ENCODE measurements at places on chromosomes 2 and 18.

- DNase-seq = no peak
Observed at GRCh38 chr18:22667616-22668422, 250.1 kb upstream of the CTAGE1 start.

- DNase-seq = no peak
Observed at GRCh38 chr18:67794521-67794920, 278.0 kb upstream of the DSEL start.

DNA sequence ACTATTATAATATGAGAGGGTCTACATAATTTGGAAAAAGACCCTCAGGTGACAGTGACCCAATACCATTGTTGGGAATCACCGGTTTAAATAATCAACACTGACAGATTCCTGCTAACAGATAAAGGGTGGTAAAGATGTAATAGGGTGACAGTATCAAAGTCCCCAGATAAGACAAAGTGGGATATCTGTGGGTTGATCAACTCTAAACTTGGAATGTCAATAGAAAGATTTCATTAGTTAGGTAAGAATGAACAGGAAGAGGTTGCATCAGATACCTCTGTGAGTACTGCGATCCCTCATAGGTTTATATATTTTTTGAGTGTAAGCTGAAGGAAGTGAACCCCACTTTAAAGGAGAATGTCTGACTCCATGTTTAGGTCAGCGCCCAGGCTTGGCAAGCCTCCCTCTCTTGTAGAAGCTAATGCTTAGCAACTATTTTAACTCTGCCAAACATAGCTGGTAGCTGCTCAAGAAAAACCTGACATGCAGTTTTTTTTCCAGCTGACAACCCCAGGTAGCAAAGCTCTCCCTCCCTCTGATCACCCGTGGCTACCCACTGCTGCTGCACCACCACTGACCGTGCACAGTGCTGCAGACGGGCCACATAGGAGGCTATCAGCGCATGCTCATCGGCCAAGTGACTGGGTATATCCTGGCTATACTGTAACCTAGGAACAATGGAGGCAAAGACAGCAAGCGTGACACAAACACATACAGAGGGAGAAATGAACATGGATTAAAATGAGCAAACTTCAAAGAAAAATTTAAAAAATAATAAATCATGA lies 113.3 kb upstream of the DNMT3A start:
- no peak for DNase-seq

GRCh38 chr18:79567481-79568147 lies 112.0 kb upstream of the CTDP1 start:
- DNase-seq = no peak

DNA sequence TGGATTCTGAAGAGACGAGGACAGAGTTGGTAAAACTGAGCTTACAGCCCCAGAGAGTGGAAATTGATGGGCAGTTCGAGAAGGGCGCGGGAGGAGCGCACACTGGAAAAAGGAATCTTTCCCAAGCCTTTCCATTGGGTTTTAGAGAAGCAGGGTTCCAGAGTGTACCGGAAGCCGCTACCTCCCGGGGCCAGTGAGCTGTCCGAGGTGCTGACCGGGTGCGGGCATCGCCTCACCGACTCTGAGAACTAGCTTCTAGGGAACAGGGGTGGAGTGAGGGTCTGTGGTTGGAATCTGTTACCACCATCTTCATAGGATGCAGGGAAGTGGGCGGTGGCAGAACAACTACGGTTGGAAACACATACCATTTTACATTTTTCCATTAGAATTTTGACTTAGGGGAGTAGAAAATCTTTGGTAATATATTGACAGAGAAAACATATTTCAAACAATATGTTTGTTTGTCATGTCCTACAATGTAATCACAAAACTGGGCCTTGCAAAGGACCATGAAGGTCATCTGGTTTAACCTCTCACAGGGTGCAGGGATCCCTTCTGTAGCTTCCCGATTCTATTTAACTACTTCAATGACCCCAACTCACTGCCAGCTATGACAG lies 724 bp downstream of the NMS start:
- DNase-seq = peak; percentile 35

GRCh38 chr2:201911372-201911771 lies 105.0 kb downstream of the CDK15 start:
- DNase-seq = no peak

- DNase-seq = no peak
Observed at GRCh38 chr2:196113061-196113974, 44.7 kb upstream of the DNAH7 start.

DNA sequence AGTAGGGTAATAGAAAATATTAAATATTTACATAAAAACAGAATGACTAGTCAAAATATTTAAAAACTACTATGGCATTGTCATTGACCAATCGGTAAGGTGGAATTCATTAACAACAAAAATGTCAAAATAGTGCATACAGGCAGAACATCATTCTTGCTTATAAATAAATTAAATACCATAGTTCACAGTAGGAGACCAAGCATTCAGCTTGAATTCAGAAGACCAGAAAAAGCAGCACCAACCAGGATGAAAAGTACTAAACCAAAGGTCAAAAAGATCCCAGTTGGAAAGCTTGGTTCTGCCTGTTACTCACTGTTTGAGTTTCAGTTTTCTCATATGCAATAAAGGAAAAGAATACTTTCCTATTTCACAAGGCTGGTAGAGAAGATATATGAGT lies 244.3 kb downstream of the OSR1 start:
- no peak for DNase-seq

- no peak for DNase-seq
Observed at GRCh38 chr2:134564549-134564948, 154.3 kb downstream of the TMEM163 start.

GRCh38 chr18:27378431-27379095 lies 193.5 kb upstream of the CHST9 start:
- DNase-seq = no peak

GRCh38 chr2:157836531-157836930 lies 39.6 kb downstream of the ACVR1 start:
- DNase-seq = no peak

GRCh38 chr18:26839609-26840008 lies 25.9 kb downstream of the AQP4 start:
- no peak for DNase-seq

DNA sequence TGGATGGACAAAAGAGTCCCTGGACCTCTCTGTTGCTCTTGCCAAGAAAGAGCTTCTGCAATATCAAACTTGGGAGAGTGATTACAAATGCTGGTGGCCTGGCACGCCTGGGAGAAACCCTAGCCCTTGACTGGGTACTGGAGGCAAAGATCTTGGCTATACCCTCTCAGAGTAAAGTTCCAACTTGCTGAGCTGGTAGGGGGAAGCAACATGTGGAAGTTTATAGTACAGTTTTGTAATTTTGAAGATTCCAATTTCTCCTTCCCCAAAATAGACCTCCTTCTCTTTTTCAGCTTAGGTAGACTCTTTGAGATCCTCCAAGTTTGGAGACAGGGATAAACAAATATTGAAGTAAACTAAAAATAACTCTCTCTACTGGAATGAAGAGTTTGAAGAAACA lies 645.3 kb downstream of the NR4A2 start:
- no peak for DNase-seq

- DNase-seq = peak; percentile 53
Observed at GRCh38 chr2:48530033-48530811, at the start of gene STON1. TSS of gene STON1 (plus strand) at chr2:48530154. CDS start at chr2:48580634, 50,480 bp downstream.

DNA sequence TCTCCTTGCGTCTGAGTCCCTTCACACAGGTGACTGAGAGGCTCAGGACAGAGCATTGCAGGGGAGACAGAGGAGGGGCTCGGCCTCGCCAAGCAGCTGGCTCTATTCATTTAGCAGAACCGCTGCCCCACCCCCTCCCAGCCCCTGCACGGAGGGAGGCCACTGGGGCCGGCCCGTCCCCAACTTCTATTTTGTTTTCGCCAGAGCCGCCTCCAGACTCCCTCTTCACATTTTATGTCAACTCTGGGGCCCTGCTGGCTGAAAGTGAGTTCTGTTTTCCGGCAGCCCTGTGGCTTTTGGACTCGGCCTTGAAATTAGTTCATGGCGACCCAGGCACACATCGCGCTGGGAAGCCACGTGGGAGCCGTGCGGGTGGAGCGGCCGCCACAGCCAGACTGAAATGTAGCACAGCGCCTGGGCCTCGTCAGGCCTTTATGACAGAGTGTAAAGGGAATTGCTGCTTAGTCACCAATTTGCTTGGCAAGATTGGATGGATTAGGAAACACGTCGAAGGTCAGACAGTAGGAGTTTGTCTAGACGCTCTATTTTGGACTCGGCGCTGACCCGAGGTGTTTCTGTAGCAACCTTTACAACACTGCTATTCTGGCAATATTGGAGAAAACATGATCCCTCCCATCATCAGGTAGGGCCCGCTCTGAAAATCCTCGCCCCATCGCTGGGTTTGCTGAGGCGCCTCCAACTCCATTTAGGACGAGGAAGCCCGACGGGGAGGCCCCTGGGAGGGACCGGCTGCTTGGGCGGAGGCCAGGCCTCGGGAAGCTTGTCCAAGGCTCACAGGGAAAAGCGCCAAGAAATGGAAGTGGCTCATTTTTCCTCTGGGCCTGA lies 90.7 kb upstream of the CTDP1 start:
- peak; percentile 9 for DNase-seq

- DNase-seq = no peak
Observed at GRCh38 chr2:135320465-135321355, 210.3 kb downstream of the ZRANB3 start.

GRCh38 chr2:234438305-234438977 lies 58.4 kb downstream of the ARL4C start:
- no peak for DNase-seq

- DNase-seq = peak; percentile 8
Observed at GRCh38 chr2:239603411-239604356, 202.9 kb upstream of the HDAC4 start.

- DNase-seq = no peak
Observed at GRCh38 chr2:114061566-114062098, 171.7 kb downstream of the ACTR3 start.

- peak; percentile 84 for DNase-seq
Observed at GRCh38 chr18:62249478-62250097, 62.5 kb downstream of the RELCH start.

DNA sequence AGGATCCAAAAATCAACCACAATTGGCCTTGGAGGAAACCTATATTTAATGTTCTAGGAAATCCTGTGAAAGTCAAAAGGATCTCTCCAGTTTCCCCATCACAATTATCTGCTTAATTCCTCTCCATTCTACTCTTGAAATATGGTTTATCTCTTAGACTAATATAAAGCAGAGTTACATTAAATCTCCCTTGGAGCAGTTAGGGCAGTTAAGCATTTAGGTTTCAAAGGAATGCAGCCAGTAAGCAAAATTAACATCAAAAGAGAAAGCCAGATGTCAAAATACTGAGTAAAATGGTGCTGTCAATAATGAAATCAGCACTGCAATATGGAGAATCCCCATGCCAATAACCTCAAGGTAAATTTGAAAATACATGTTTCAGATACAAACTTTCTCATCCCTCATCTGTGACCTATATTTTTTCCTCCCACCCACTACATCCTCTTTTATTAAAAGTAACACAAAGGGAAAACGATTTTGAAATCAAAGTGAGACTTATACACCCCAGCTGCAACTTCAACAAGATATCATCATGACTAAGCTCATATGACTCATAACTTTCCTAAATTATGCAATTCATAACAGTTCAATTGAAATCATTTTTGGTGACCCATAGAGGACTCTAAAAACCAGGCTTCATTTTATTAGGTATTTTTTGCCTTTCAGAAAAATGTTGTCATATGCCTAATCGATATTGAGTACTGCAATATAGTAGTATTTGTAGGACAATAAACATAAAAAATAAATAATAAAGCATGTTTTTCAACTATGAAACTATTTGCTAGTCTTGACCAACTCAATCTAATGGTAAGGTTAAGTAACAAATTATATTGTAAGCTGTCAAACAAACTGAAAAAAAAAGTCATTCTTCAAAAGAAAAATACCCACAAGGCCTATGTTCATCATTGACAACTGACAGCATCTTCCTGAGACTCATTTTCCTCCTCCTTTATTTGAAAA lies 3.1 kb downstream of the ADAM17 start:
- no peak for DNase-seq

- no peak for DNase-seq
Observed at GRCh38 chr18:37440206-37440605, 125.4 kb downstream of the CELF4 start.

GRCh38 chr18:22547807-22548561 lies 130.3 kb upstream of the CTAGE1 start:
- DNase-seq = no peak

DNA sequence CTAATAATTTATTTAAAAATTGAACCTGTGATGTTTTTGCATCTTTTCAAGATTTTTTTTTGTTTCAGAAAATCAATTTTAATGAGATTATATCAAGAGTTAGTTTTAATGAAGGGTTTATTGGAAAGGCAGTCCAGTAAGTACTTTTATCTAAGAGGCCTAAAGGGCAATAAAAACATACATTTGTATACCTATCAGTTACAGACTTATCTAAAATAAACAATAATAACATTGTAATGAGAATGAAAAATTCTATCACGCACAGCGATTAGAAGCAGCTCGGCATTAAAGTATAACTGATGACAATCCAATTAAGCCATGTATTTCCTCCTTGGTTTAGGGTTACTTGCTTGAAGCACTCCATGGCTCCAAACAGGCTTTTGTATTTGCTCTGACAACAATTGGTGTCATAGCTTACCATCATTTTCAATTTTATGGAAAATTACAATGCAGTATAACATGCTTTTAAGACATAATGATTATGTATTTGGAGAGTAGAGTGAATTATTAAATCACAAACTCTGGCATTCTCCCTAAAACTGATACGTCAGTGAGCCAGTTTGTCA lies 629.4 kb downstream of the TSN start:
- no peak for DNase-seq

DNA sequence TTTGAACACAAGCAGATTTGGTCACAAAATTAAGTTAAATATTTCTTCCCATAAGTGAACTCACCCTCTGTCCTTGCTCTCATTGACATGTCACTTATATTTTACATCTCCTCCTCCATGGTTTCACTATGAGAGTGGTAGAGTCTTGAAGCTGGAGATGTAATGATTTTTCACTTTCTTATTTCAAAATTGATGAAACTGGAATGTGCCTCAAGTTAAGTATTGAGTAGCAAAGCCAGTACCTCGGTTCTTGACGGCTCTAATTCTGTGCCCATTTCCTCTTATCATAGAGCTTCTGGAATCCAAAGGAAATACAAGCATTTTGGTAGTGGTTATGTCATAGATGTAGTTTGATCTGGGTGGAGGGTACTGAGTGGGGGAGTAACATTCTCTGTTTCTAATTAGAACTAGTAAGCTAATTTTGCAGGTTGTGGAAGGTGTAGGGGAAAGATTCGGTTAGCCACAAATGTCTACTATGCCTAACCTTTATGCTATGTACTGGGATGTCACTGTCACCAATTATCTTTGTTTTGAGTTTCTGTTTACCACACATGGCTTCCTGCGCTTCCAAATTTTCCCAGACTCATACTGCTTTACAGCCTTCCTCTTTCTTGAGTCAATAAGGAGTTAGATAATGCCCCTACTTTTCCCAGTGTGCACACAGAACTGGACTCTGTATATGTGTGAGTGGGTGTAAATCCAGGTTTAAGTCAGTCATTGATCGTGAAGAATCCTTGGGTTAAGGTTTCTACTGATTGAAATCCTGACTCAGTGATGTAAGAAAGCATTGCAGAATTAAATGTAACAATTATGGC lies 96.8 kb downstream of the DIS3L2 start:
- DNase-seq = no peak

- no peak for DNase-seq
Observed at GRCh38 chr18:57743008-57743407, 60.1 kb downstream of the ATP8B1 start.

GRCh38 chr2:16123856-16124780 lies 183.8 kb downstream of the MYCN start:
- no peak for DNase-seq
